ENCODE measurements at places on chromosomes 6 and 20.

DNA sequence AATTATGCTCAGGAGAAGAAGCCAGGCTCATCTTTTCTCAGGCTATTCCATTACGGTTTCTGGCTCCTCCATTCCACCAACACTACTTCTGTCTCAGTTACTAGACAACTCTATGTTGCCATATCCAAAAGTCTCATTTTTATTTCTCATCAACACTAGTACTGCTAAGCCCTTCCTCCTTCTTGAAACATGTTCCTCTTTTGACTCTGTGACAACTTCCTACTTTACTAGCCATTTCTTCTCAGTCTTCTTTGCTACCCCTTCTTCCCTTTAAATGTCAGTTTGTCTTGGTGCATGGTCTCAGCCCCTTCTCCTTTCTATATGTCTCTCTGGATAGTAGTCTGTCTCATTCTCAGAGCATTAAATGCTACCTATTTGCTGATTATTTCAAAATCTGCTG lies 7.1 kb upstream of the ADGRG6 start:
- DNase-seq = no peak

DNA sequence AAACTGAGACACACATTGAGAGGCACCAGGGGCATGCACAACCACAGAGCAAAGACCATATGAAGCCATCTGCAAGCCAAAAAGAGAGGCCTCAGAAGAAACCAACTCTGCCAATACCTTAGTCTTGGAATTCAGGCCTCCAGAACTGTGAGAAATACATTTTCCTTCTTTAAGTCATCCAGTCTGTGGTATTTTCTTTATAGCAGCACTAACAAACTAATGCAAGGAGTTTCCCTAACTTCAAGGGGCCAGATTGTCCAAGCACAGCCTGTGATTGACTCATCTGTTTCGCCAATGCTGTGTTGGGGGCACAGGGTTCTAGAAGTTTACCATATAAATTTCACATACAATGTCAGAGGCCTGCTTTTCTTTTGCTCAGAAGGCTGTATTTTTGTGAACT lies 364.6 kb downstream of the GJA1 start:
- DNase-seq = no peak

DNA sequence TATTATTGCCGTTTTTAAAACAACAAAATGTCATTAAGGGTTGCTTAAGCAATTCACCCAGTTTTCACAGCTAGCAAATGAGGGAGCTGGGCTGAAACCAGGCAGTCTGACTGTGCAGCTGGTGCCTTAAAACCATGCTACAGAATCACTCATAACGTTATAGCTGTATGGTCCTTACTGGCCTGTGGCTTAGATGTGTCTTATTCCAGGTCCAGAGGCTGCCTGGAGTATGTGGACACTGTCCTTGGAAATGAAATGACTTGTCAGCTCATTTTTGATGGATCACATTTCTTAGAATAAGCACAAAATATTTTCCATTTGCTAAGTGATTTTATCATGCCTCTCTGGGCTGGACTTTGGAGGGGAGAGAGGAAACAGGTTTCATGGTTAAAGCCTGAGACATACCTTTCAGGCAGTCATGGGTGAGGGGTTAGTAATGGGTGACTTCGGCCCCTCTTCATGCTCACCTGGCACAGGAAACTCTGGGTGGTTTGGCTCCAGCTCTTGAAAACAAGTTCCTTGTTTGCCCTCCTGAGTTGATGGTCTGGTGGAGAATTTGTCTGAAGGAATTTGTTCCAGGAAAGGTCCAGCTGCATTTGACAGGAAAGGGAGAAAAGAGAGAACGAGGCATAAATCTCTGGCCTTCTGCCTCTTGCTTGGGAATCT lies 823.2 kb downstream of the DHX35 start:
- DNase-seq = no peak

GRCh38 chr6:20441921-20442320 lies 40.2 kb downstream of the E2F3 start:
- DNase-seq = no peak

GRCh38 chr20:7696311-7696710 lies 243.9 kb downstream of the HAO1 start:
- DNase-seq = no peak

DNA sequence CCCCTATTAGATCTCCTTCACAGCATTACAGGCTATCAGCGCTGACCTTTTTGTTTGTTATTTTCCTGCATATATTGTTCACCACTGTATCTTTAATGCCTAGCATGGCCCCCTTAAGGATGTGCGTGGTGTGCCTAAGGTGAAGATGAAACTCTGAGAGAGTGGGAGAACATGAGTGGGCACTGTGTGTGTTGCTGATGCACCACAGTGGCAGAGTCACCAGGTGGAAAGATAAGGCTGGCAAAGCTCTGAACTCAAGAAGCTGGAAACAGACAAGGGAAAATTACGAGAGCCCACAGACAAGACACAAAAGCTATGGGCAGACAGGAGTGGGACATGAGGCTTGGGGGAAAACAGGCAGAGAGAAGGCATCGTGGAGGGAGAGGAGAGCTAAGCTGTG lies 159.8 kb downstream of the INSM1 start:
- DNase-seq = no peak

GRCh38 chr20:57108742-57109570 lies 157.5 kb downstream of the BMP7 start:
- no peak for DNase-seq

DNA sequence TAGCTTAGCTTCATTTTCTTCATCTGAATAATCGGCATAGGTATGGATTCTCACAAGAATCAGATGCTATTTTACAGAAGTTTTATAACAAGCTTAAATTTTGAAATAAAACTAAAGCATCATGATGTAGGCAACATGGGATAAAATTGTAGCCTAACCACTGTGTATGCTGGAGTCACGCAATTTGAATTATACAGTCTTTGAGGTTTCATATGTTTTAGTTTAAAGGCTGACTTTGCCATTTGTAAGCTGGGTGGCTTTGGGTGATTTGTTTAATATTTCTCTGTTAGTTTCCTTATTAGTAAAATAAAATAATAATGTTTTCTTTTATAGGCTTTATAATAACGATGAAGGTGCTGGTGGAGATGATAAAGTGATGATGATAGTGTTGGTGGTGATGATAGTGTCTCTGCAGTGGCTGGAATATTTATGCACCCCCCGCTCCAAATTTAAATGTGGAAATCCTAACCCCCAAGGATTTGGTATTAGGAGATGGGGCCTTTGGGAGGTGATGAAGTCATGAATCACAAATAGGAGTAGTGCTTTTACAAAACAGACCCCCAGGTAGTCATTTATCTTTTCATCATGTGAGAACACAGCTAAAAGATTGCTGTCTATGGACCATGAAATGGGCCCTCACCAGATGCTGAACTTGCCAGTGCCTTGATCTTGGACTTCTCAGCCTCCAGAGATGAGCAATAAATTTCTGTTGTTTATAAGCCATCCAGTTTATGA lies 42.0 kb downstream of the DOK5 start:
- DNase-seq = no peak

DNA sequence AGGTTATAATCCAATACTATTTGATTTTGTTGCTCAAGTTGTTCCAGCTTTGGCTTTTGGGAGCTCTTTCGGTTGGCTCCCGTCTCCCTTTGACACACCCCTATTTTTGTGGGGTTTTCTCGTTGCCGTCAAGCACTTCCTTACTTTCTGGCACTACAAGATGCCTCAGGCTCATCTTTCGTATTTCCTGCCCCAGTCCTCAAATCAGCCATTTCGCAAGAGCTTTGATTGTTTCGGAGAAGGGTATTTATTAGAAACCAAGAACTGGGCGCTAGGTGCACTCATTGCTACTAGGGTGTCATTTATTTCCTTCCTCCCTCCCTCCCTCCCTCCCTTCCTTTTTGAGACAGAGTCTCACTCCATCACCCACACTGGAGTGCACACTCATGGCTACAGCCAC lies 13.3 kb upstream of the SOX12 start:
- no peak for DNase-seq

DNA sequence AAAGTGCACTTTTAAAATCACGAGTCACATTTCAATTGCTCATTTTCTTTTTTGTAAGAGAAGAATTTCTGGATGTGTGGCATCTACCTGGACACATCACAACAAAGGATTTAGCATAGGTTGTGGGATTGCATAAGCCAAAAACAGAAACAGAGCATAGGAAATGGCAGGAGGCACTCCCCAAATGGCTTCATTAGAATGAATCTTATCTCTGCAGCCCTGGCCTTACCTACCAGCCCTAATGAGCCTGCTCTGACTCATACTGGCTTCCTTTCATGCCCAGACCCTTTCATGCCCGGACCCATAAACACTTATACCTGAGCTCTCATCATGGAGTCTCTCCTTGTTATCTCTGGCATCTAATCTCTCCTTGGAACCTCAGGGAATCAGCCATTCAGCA lies 23.9 kb upstream of the SPTLC3 start:
- DNase-seq = no peak

- DNase-seq = no peak
These were observed 19.2 kb downstream of the MRPS18A start for GRCh38 chr6:43668151-43669028.

GRCh38 chr6:141969201-141969600 lies 163.5 kb upstream of the GJE1 start:
- DNase-seq = no peak

GRCh38 chr6:144377586-144378210 lies 92.6 kb downstream of the UTRN start:
- DNase-seq = no peak

DNA sequence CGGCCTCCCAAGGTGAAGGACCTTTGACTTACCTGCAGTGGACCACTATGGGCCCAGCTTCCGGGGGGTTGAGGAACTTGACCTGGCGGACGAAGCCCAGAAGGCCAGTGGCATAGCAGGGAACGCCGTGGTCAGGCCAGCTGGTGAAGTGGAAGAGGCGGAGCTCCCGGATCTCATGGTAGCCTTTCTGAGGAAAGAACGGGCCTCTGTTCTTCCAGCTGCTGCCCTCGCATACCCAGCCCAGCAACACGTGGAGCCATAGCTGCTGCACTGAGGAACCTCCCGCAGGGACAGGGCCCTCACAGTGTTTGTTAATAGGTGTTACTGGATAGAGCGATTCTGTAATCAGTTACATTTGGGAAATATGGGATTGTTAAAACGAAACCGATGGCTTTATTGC lies 492.1 kb upstream of the CHD6 start:
- DNase-seq = no peak

GRCh38 chr6:140855520-140855919 lies 1277.2 kb upstream of the GJE1 start:
- no peak for DNase-seq

- DNase-seq = no peak
These were observed 54.6 kb upstream of the CST7 start for GRCh38 chr20:24894488-24894887.

DNA sequence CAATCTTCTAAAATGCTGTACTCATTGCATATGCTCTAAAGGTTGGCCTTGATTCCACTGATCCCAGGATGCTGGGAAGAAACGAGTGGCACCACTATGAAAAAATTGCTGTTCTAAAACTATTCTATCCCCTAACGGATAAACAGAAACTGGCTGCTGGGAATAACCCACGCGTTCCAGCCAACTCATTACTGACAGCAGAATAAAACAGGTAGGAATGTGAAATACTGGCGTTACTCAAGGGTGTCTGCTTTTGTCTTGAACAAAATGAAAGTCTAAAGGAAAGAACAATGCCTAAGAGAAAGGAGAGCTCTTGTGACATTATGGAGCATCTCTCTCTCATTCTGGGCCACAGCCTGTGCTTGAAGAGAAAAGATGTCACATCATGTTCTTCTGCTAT lies 26.1 kb downstream of the GPR63 start:
- DNase-seq = no peak

GRCh38 chr6:111211411-111212030 lies 124.2 kb downstream of the SLC16A10 start:
- no peak for DNase-seq

GRCh38 chr20:11143481-11143880 lies 469.7 kb upstream of the JAG1 start:
- DNase-seq = no peak

- DNase-seq = no peak
These were observed 175.0 kb downstream of the CBLN4 start for GRCh38 chr20:55830121-55830827.

DNA sequence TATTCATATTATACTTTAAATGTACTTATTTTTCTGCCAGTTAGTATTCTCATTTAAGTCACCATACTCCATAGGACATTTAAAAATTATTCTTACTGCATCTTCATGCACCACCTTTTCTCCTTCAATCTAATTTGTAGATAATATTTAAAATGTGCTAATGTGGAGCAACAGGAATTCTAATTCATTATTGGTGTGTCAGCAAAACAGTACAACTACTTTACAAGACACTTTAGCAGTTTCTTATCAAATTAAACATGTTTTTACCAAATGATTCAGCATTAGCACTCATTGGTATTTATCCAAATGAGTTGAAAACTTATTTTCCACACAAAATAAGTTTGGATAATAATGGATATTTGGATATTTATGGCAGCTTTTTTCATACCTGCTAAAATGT lies 1041.8 kb upstream of the ADGRB3 start:
- DNase-seq = no peak

GRCh38 chr20:47768016-47768824 lies 17.1 kb downstream of the SULF2 start:
- no peak for DNase-seq

DNA sequence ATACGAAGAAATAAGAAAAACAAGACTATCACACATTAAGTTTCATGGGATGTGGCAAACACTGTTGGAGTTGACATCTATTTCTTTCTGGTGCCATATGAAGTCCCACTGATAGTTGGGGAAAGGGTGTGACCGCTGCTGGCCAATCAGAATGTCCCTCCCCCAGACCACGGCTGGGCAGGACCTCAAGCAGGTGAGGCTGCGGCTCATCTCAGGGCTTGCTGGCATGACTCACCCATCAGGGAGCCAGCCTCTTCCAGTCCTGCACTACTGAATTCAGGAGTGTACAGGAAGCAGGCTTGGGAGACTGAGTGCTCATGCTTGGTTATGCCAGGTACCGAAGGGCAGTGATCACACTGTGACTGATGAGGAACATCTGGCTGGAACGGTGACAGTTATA lies 18.9 kb downstream of the PREP start:
- DNase-seq = no peak

DNA sequence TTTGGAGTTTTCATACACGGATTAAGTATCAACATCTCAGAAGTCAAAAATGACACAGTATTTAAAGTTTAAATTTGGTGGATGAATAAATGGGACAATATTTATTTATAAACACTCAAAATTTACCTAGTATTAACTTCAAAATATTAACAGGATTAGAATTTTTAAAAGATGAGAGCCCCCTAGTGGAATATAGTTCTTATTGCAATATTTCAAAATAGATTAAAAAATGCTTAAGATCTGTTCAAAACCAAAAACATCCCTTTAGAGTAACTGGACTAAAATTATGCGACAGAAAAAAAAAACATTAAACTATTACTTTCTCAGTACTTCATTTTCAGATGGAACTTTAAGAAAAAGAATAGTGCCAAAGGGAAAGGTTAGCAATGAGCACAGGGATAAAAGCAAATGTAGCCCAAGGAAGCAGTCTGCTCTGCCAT lies 56.6 kb downstream of the SNX14 start:
- no peak for DNase-seq

- DNase-seq = no peak
These were observed 79.0 kb downstream of the SYNJ2 start for GRCh38 chr6:158060455-158061360.

- no peak for DNase-seq
These were observed 19.4 kb upstream of the RCAN2 start for GRCh38 chr6:46510651-46511050.

GRCh38 chr20:4012589-4012988 lies 2.8 kb downstream of the RNF24 start:
- no peak for DNase-seq
